ELR (cell line): ENCODE measurements at places on chromosomes 7 and 10.

DNA sequence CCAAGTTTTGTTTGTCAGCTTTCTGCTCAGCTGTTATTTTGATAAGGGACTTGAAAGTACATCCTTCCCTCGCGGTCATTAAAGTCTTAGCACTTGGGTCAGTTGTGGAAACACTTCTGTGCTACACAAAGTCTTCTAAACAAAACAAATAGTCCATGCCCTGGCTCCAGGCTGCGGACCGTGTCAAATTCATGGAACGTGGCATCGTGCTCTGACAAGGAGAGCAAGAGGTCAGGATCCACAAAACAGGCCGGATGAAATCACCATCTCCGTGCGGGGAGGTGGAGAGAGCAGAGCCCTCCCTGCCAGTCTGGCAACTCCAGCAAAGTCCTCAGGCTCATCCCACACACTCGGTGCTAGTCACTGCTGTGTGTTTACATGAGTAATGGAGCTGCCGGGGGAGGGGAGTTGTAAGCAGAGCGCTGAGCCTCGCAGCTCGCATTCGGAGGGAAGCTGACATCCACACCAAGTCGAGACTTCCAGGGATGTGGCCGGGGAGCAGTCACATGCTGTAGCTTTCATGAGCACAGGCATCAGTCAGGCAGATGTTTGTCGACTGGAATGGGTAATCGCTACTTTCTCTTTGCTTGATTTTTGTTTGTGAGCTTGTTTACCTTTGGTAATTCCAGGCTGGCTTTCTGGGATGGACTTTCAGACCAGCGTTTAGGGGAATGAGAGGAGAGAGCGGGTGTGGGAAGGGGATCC is 147.6 kb downstream of the ARID5B start:
- DNase-seq, result peak; percentile 100

GRCh38 chr7:158043551-158044481 is 543.8 kb downstream of the PTPRN2 start:
- no peak for DNase-seq

DNA sequence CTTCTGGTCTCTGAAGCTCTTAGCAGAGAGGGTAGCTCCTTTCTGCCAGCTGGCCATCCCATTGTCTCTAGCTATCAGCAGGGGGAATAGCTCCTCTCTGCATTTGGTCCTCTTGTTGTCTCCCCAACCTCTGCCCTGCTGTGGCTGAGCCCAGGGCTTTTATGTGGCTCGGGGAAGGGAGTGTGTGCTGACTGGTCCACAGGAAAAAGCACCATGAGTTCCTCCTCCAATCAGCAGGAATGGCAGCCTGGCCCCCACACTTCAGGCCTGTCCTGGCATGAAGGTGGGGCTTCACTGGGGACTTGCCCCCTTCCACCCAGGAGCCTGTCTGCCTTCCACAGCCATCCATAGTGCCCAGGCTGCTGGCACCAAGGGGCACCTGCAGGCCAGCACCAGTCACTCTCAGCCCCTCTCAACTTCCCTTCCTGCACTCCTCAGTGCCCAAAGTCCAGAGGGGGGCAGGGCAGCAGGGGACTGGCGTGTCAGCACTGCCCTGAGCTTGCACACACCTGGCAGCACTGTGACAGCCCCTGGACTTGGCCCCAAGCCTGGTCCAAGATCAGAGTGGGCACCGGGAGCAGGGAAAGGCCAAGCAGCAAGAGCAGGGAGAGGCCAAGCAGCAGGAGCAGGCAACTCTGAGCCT is 36.2 kb downstream of the NOLC1 start:
- no peak for DNase-seq

- no peak for DNase-seq
These were observed 18.7 kb downstream of the KIFBP start for GRCh38 chr10:69007260-69007659.

GRCh38 chr7:76409537-76409936 is at the start of gene SSC4D:
Gene SSC4D, minus strand, starts transcription at chr7:76409697. Its CDS starts 5,258 bp downstream, at chr7:76404439.
- DNase-seq, result no peak

DNA sequence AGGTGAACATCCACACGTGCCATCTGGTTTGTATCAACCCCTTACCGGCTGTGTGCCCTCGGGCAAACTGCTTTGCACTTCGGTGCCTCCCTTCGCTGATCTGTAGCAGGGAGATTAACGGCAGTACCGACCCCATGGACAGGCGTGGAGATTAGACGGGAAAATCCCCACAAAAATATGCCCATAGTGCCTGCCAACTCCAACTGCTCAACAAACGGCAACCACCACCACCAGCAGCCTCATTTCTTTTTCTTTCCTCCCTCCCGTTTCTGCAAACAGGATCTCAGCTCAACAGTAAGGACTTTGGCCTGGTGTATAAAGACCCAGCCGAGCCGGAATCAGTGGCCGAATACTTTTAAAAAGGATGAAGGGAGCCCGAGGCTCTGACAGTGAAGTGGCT is 31.0 kb downstream of the CHST15 start:
- no peak for DNase-seq

DNA sequence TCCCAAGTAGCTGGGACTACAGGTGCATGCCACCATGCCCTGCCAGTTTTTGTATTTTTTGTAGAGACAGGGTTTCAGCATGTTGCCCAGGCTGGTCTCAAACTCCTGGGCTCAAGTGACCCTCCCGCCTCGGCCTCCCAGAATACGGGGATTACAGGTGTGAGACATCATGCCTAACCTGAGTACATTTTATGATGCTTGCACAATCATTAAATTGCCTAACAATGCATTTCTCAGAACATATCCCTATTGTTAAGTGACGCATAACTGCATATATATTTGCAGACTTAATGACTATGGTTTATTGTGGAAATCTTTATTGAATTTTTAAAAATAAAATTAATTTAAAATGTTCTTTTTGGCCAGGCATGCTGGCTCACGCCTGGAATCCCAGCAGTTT is 30.7 kb downstream of the INA start:
- no peak for DNase-seq

DNA sequence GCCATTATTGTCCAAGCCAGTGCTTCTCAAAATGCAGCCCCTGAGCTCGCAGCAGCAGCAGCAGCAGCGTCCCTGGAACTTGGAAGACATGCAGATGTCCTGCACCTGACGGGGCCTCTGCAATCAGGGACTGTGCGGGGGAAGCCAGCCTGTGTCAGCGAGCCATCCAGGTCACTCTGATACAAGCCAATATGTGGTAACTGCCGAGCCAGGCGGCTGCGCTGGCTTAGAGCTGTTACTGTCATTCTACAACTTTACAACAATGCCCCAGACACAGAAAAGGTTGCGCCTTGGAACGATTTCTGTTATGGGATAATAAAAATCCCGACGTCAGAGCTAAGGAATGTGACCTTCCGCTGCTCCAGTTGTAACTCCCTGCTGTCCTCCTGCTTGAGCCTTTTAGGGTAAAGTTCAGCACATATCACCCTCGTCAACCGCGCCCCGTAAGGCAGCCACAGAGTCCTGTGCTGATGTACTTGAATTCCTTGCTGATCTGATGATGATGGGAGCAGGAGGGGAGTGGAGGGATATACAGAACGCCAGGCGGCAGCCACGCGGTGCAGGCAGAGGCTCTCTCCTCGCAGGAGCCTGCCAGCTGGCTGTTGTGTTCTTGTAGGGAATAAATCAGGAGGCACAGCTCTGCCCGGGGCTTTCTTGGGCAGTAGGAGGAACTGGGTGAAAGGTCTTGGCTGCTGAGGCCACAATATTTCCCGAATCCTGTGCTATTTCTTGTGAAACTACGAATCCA is 20.0 kb upstream of the CRYGN start:
- peak; percentile 85 for DNase-seq

GRCh38 chr7:52615021-52615695 is 420.3 kb upstream of the POM121L12 start:
- no peak for DNase-seq

DNA sequence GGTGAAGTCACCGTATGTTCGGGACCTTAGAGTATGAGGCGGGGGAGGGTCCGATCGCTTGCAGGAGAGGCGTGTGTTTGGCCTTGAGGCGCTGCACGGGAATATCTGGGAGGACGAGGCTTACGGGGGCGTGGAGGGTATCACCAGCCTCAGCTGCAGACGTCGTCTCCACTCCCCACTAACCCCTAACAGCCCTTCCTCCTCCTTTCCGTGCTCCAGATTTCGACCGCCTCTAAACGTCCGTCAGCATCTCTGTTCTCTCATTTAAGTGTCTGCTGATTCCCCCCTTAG is 23.5 kb upstream of the ZNF12 start:
- DNase-seq, result no peak

GRCh38 chr7:151167197-151167961 is at the start of gene GBX1:
Gene GBX1, minus strand, starts transcription at chr7:151167694. Its CDS starts 146 bp downstream, at chr7:151167548.
- DNase-seq, result peak; percentile 25

GRCh38 chr10:94645285-94645684 is 38.2 kb upstream of the CYP2C18 start:
- no peak for DNase-seq
